H7 (cell line): ENCODE measurements at places on chromosomes 6 and 20.

DNA sequence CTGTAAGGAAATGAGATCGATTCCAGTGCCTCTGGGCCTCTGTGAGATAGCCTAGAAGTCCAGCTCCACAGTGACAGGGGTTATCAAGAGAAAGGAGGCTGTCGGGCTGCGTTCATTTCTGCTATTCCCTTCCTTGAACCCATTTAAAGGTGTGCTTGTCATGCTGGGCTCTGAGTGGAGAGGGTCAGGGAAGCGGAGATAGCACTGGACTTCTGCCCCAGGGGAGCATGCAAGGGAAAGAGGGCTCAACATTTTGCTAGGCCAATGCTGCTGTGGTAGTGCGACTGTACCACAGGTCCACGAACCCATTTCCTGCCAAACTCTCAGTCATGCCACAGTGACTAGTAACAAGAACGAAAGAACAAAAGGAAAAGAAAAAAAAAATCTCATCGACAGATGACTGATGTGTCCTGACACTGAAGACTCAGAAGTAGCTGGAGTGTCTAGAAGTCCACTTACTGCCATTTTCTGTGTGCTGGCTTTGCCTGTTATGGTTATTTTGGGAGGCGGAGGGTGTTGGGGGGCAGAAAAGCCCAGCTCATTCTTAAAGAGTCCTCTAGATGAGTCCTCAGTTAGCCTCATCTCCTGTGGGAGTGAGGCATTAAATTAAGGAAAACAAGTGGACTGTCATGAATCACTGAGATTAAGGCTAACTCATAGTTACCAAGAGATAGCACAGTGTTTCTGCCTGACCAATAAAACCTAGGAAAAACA, 8.1 kb downstream of the NEDD9 start:
- no peak for DNase-seq

GRCh38 chr20:62500237-62500864, 24.6 kb upstream of the GATA5 start:
- DNase-seq = peak; percentile 96

GRCh38 chr20:4563534-4563933, 158.2 kb upstream of the PRND start:
- no peak for DNase-seq

GRCh38 chr6:169862892-169863525, 111.6 kb downstream of the ERMARD start:
- DNase-seq = peak; percentile 64

DNA sequence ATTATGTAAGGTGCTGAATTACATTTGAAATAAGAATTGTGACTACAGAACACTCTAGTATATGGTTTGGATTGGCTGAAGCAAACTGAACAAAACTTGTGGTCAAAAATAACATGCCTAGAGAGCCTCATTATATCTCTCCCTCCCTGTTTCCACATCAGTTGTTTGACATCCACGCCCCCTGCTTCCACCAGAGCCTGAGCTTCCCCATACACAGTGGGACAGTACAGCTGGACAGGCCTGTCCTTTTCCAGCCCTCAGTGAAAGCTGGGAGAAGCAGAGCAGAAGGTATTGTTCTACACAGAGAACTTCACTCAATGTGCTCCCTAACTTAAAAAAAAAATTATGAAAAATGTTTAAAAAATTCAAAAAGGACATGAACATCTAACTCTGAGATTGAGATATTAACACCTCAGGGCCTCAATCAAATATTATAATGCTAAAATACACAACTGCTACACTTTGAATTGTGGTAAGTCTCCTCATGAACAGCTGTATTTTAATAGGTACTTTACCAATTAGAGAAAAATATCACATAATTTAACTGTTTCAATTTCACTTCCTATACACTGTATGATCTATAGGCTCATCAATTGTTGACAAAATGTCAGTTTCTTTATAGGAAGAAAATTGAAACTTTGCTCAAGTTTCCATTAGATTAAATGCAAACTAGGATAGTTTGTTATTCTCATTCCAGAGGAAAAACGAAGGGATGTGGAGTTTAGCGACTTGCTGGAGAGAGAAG, 44.9 kb upstream of the SCML4 start:
- no peak for DNase-seq

GRCh38 chr20:64261138-64261537, 5.6 kb downstream of the PCMTD2 start:
- no peak for DNase-seq

DNA sequence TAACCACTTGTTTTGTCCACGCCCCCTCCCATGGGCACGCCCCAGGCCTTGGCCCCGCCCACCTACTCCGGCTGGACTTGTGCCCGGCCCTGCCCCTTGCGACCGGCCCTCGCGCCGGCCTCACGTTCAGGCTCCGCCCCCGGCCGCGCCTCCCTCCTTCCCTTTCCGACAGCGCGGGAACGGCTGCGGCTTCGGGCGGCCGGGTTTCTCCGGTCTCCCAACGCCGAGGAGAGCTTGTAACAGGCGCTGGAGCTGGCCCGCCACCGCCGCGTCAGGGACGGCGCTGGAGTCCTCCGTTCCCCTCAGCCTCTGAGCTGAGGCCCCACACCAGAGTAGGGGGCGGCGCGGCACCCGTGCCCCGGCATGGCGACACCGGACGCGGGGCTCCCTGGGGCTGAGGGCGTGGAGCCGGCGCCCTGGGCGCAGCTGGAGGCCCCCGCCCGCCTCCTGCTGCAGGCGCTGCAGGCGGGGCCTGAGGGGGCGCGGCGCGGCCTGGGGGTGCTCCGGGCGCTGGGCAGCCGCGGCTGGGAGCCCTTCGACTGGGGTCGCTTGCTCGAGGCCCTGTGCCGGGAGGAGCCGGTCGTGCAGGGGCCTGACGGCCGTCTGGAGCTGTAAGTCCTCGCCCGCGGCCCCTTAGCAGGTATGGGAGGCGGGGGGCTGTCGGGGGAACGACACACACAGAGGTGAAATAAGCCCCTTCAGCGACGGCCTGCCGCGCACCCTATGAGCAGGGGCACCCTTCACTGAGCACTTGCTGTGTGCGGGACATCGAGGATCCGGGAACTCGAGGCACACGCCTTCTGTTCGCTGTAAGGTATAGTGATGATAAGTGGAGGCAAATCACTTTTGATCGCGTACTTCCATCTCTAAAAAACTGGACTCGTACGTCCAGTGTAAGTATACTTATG, at the start of gene FANCE:
Gene FANCE, plus strand, starts transcription at position 156 of the 908 bp plus-strand sequence. Its CDS starts 208 bp downstream, at position 364.
- peak; percentile 99 for DNase-seq

DNA sequence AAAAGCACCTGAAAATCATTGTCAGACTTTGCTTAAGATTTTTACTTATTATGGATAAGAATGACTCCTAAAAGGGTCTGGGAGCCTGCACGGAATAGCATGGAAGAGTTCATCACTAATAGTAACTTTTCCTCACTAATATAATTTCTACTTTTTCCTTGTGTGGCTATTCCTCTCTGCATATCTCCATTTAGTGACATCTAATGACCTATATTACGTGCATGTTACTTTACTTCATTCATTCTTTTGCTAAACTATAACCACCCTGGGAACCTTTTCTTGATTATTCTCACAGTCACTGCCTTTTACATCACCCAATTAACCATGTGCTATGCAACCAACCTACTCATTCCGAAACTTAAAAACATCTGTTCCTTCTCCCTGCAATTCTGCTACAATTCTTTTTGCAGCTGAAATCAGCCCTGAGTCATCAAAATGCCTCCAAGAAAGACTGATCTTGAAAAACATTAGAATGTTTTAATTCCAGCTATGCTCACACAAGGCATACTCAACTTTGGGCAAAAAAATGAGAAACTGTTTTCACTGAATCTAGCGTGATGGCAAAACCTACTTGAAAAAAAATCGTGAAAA, 313.3 kb downstream of the RNGTT start:
- DNase-seq = no peak

- DNase-seq = no peak
These were observed 72.0 kb upstream of the F13A1 start for GRCh38 chr6:6392214-6393068.

DNA sequence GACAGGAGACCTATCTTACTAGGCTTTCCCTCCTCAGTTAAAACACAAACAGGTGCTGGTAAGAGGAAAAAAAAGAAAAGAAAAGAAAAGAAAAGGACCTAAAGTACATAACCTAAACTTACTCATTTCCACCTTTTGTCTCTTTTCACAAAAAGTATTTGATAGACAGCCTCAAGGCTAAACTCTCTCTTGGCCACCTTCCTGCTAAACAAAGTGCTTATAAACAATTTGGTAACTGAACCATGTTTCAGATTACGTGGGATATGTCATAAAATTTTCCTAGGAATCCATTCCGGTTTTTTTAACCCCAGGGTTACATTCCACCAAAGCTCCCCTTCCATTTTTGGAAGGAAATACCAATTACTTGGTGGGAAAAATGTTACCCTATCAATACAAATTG, 109.0 kb downstream of the PRND start:
- no peak for DNase-seq

GRCh38 chr6:127119102-127120022, 891 bp downstream of the RSPO3 start:
- peak; percentile 67 for DNase-seq

GRCh38 chr6:54718541-54719023, 128.0 kb upstream of the FAM83B start:
- DNase-seq = no peak

GRCh38 chr20:15916623-15917022, 656.6 kb downstream of the KIF16B start:
- DNase-seq = no peak

GRCh38 chr6:25958700-25959162, 3.9 kb upstream of the TRIM38 start:
- DNase-seq = no peak

DNA sequence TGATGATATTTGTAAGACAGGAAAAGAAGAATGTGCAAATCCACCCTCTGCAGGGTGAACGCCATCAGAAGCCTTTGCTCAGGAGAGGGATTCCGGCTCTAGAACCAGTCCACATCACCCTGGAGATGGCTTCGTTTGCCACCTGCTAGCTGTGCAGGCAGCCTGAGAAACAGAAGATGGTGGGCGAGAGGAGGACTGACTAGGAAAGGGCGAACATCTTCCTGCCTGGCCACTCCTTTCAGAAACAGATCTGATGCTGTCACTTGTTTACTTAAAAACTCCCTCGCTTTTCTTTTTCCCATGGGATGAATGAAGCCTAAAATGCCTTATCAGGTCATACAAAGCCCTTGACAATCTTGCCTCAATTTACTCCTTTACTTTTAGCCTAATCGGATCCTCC, 1.2 kb downstream of the PTPRA start:
- no peak for DNase-seq

GRCh38 chr6:208364-208763, 83.9 kb upstream of the DUSP22 start:
- no peak for DNase-seq

DNA sequence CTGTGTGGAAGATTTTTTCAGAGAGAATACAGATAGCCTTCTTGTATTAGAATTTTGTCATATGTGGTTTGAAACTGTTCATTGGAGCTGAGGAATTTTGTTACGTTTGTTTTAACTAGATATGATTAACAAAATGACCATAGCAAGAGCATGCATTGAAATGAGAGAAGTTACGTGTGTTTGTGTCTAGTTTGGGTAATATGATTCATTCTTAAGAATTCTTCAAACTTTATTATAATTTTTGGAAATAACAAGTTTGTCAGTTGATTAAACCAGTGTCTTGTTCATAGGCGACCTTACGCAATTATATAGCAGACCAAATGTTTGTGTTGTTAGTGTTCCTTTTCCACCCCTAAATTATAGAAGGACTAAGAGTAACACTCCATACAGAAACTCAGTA, 5.5 kb downstream of the GMNN start:
- DNase-seq = no peak

DNA sequence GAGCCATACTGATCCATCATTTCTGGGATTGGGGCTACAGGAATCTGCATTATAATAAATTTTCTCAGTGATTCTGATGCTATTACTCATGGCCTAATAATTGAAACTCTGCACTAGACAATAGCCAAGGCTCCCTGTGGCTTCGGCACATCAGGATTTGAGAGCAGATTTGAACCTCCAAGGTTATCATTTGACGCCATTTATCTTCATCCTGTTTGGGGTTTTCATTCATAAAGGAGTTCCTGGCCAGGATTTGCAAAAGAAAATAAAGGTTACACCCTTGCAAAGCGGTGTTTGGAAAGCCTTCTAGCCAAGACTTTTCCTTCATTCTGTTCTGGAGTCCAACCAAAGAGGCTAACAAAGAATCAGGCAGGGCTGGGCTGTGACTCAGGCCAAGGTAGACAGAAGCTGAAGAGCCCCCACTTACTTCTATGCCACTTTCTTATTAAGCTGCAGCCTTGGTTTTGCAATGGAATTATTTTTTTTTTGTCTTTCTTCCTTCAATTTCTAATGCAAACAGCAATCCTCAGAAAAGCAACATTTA, 330.1 kb downstream of the DHX35 start:
- DNase-seq = no peak

DNA sequence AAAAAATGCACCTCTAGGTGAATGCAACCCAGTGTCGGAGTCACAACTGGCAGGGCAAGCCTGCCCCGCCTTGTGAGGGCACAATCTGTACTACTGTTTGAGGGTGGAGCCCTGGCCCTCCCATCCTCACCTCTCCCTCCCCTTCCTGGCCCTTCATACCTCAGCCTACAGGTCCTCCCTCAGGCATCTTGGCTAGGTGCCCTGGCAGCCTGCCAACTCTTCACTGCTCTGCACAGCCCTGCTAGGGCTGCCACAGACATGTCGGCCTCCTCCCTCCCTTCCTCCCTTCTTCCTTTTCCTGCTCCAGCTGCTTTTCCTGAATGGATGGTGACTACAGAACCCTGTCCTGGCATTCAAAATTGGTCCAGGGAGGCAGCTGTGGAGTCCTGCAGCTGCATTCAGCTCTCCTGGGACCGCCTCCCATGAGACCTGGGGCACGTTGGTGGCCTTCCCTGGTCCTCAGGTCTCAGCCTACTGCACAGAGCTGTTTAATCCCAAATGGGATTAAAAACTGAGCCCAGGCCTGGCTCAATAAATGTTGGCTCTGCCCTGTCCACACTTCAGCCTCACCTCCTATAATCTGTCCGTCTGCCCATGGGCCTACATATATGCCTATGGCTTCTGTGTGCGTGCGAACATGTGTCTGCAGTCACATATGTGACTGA, 52.7 kb downstream of the CDH22 start:
- no peak for DNase-seq

- DNase-seq = no peak
These were observed 24.2 kb downstream of the MANBAL start for GRCh38 chr20:37313546-37314091.

- peak; percentile 87 for DNase-seq
These were observed 3.5 kb upstream of the HIVEP1 start for GRCh38 chr6:12008366-12009179.

DNA sequence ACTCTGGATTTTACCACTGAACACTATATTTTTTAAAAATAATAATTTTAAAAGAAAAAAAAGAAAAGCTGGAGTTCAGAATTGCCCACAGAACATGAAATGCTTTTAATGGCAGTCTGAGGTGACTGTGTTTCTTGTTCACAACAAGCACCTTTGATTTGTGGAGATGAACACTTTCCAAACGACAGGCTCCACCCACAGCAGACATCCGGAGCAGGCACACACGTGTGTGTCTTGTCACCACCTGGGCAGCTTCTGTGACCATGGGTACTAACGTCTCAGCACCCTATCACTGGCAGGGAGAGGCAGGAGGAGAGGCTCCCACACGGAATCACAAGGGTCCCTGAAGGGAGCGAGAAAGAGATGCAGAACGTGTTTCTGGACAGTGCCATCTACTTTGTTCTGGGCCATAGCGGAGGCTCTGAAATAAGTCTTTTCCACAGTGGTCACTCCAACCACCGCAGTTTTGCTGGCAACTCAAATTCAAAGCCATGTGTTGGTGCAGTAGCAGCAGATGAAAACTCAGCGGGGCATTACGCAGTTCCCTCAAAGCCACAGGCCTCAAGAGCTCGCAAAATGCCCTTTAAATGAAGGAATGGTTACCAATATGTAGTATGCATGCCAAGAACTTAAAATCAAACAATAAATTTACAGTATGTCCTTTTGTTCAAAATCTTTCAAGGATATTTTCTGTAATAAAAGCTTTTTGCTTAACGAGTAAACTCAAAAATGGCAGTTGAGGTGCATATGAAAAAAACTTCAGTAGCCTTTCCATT, 242.2 kb downstream of the FOXC1 start:
- DNase-seq = no peak
